ENCODE measurements at places on chromosomes 5 and 9.

- DNase-seq, result peak; percentile 38
Observed at GRCh38 chr5:1111727-1112289, at the start of gene SLC12A7. Gene SLC12A7 (minus strand): TSS chr5:1112063. CDS start chr5:1111991, 72 bp downstream.

GRCh38 chr5:68544648-68545552, 329.3 kb downstream of the PIK3R1 start:
- DNase-seq, result no peak

- no peak for DNase-seq
Observed at GRCh38 chr9:105435453-105435852, 12.4 kb upstream of the FSD1L start.

DNA sequence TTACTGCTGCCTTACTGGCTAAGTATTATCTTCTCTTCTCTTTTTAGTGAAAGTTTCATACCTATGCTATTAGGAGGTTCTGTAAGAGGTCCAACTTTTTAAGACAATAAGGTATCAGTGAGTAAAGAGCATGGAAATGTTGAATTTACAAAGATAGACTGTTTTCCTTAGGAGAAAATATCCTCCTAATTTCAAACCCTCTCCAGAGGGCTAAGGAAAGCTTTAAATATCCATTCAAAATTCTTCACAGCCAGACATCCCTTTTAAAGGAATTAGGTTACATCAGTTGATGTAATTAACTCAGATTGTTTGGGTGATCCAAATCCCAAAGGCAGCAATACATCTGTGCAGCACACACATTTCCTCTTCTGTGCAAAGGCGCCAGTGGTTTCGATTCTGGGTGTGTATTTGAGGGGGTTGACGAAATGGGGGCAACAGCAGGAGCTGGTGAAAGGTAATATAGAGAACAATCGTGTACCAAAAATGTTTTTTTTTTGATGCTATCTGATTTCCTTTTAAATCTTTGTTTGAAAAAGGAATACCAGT, 273.8 kb upstream of the RPS23 start:
- no peak for DNase-seq

DNA sequence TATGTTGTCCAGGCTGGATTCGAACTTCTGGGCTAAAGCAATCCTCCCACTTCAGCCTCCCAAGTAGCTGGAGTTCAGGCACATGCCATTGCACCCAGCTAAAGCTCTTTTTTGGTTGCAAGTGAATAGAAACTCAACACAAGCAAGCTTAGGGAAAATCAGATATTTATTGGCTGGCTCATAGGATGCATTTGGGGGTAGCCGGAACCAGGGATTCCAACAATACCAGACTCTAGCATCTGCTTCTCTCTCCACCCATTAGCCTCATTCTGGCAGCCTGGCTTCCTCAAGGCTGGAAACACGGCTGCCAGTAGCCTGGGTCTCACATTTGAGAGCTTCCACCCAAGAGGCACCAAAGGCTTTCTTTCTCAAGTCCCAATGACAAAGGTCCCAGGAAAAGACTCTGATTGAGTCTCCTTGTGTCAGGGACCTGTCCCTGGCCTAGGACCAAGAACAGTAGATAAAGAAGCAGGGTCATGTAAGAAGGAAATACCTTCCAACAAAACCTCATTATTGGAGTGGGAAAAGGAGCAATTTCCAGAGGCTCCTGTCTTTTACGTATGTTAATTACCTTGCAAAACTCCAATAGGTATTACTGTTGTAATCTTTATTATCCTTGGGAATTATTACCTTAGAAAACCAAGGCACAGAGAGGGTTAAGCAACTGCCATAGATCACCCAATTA, 23.0 kb upstream of the B4GALT1 start:
- DNase-seq, result no peak

- no peak for DNase-seq
Observed at GRCh38 chr9:25716220-25716872, 38.1 kb upstream of the TUSC1 start.

- DNase-seq, result no peak
Observed at GRCh38 chr5:95925378-95925744, 36.3 kb downstream of the ELL2 start.

Data from NCI-H1105 (cell line).